Renal cortical epithelial cell (primary cell): ENCODE measurements at places on chromosomes 3 and 15. TPM values are rescaled to one million over a fixed set of nuclear protein-coding genes. Genes with fewer than 3 reads are reported as not detected.

The FRMD5 gene
- 4.3 and 4.9 TPM in 2 replicates for total RNA-seq

The ACP3 gene
- not detected in 2 replicates for total RNA-seq

The GANC gene
- 20.9 and 22.4 TPM in 2 replicates for total RNA-seq

The CPNE9 gene
- total RNA-seq, result not detected in 2 replicates

The TMEM158 gene
- total RNA-seq, result 0.35 and 6.9 TPM in 2 replicates
